ENCODE measurements at places on chromosomes 3 and 15. TPM values are rescaled to one million over a fixed set of nuclear protein-coding genes. Genes with fewer than 3 reads are reported as not detected.
A peak's percentile ranks its signal among the peaks of the same experiment; 100 is the strongest.

DNA sequence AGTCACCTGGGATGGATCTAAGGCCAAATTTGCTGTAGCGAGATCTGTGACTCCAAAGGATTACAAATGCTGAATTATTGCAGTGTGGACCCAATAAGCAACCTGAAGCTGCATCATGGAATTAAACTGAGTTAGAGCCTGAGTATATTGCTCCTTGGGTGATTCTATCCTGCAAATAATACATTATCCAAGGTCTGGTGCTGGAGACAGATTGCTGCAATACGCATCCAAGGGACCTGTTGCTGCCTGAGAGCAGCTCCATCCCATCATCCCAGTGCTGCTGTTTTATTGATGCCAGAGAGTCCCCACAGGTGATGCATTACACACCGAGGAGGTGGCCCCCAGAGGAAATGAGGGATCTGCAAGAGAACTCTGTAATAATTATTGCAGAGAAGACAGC, 31.6 kb upstream of the PCSK6 start:
- H3K4me3 ChIP-seq: no peak overlapping the region
- no peak overlapping the region for H3K27ac ChIP-seq
- no peaks in the 10 kb centered on the region for H3K4me1 ChIP-seq
- H3K27me3 ChIP-seq: no peaks in the 10 kb centered on the region
- no peak for DNase-seq

- peaks cover 13% of the 10 kb centered on the region for H3K4me1 ChIP-seq
- no peak overlapping the region for H3K27ac ChIP-seq
- DNase-seq: no peak
- no peak overlapping the region for H3K4me3 ChIP-seq
Measured at GRCh38 chr3:188051801-188052168, 102.2 kb upstream of the LPP start.

Gene RHCG
- not detected for total RNA-seq

GRCh38 chr3:108150200-108150599, 59.4 kb upstream of the CD47 start:
- H3K27me3 ChIP-seq: no peaks in the 10 kb centered on the region
- no peak for DNase-seq
- H3K27ac ChIP-seq: no peak overlapping the region
- H3K36me3 ChIP-seq: no peaks in the 10 kb centered on the region
- no peaks in the 10 kb centered on the region for H3K4me1 ChIP-seq

Gene MINDY2
- 16.3 TPM for total RNA-seq

DNA sequence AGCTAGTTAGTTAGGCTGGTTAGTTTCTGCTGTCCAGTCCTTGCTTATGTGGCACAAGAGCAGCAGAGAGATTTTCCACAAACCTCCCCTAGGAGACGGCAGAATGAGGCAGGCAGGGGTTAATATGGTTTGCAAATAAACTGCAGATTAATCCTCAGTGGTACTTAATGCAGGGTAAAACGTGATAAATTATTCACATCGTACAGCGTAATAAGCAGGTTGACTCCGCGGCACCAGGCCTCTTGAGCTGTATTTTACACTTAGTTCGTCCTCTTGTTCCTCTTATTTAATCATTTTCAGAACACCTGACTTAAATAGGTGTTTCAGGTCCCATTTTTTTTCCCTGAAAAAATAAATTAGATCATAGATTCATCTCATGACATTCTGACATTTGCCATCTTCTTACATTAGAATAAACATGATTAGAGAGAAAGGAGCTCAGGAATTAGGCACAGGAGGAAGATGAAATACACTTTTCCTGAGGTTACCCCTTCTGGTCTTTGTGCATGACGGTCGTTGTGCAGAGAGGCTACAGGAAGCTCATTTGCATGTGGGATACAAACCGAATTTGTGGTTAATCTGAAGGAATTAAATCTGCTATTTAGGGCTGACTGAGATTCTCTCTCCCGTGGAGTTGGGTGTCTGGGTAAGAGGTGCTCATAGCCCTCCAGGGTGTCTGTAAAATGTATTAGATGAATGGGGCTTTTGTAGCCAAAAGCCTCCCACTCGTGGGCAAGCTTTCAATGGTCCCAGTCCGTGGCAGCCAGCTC, 27.1 kb upstream of the VPS8 start:
- H3K4me1 ChIP-seq: peaks cover 24% of the 10 kb centered on the region
- no peak overlapping the region for H3K4me3 ChIP-seq
- H3K36me3 ChIP-seq: no peaks in the 10 kb centered on the region
- H3K27me3 ChIP-seq: no peaks in the 10 kb centered on the region
- H3K27ac ChIP-seq: no peak overlapping the region
- no peak for DNase-seq

GRCh38 chr15:78837543-78837942, 26.3 kb upstream of the ADAMTS7 start:
- H3K27ac ChIP-seq: no peak overlapping the region
- DNase-seq: no peak
- H3K36me3 ChIP-seq: no peaks in the 10 kb centered on the region
- H3K4me1 ChIP-seq: no peaks in the 10 kb centered on the region
- peaks cover 6% of the 10 kb centered on the region for H3K27me3 ChIP-seq

Gene CYP8B1
- not detected for total RNA-seq

Gene CCDC80
- not detected for total RNA-seq

- H3K27me3 ChIP-seq: no peaks in the 10 kb centered on the region
- DNase-seq: no peak
- H3K4me3 ChIP-seq: no peak overlapping the region
- H3K27ac ChIP-seq: no peak overlapping the region
Measured at GRCh38 chr3:175585898-175586297, 726.8 kb downstream of the NAALADL2 start.

DNA sequence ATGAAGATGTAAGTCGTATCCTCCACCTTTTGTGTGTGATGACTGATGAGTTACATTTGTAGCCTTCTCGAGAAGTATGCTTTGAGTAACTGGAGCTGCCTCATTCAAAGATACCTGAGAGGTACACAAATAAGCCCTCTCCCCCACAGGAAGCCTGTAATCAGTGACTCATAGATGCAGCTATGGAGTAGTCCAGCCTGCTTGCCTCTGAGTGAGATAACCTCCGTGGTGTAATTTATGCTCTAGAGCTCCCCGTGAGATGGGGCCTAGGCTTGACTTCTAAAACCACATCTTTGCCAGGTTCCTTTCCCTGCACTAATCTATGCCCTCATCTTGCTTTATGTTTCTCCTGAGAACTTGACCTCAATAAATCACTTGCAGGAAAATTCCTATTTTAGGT, 291.7 kb downstream of the SUCLG2 start:
- no peak overlapping the region for H3K27ac ChIP-seq
- no peaks in the 10 kb centered on the region for H3K36me3 ChIP-seq
- H3K4me1 ChIP-seq: peaks cover 2% of the 10 kb centered on the region

- DNase-seq: no peak
- H3K27ac ChIP-seq: no peak overlapping the region
- peaks cover 13% of the 10 kb centered on the region for H3K27me3 ChIP-seq
- H3K4me3 ChIP-seq: no peak overlapping the region
Measured at GRCh38 chr3:10925436-10926255, 66.9 kb upstream of the SLC6A1 start.

GRCh38 chr15:69298697-69299441, at the start of gene PAQR5:
Gene PAQR5 (plus strand): TSS chr15:69298912. CDS start chr15:69360081, 61,169 bp downstream.
- peaks cover 8% of the 10 kb centered on the region for H3K4me1 ChIP-seq
- DNase-seq: no peak
- H3K36me3 ChIP-seq: no peaks in the 10 kb centered on the region

DNA sequence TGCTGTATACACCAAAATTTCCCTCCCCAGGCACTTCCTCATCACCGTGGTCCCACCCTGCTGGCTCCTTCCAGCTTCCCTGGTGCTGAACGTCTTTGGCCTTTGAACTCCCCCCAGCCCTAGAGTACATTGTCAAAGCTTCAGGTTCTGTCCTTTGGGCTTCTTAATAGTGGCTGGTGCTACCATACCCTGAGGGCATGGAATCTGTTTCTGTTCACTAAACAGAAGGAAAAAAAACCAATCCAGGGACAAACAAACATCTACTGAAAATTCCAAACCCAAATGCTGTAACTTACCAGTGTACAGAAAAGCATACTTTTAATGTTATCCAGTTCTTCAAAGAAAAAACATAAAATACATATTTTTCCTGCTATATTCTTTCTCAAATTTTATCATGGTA, 148.7 kb downstream of the MYLK start:
- no peaks in the 10 kb centered on the region for H3K4me1 ChIP-seq
- peaks cover 12% of the 10 kb centered on the region for H3K27me3 ChIP-seq
- DNase-seq: no peak
- no peaks in the 10 kb centered on the region for H3K36me3 ChIP-seq

DNA sequence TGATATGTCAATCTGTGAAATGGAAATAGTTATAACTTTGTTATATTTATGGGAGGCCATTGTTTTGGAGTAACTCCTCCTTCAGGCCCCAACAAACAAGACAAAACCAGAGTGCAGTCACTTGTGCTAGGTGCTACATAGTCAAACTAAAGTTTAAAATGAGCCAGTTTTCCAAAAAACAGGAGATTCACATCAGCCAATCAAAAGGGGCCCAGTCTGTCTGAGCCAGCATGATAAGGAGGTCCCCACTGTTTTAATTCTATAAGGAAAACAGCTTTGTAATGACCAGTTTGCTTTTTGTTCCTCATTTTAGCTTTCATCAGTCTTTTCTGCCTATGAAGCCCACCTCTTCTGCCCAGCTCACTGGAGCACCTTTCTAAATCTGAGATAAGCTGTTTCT, 94.7 kb upstream of the SLC7A14 start:
- H3K4me3 ChIP-seq: no peak overlapping the region
- DNase-seq: no peak
- H3K36me3 ChIP-seq: no peaks in the 10 kb centered on the region
- no peaks in the 10 kb centered on the region for H3K4me1 ChIP-seq
- no peak overlapping the region for H3K27ac ChIP-seq

DNA sequence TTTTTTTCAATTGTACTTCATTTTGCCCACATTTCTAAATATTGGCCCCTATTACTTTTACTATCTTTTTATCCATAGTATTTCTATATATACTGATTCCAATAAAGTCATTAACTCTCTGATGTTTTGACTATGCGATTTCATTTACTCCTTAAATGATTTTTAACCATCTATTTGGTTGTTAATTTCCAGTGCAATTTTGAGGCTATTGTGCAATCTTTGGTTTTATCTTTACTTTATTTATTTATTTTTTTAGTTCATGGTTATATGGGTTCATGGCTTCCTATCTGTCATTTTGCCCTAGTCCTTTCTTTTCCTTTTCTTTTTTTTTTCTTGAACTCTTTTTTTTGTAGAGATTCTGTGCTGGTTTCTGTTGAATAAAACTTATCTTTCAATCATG, 1408.0 kb upstream of the GBE1 start:
- no peak for DNase-seq
- H3K4me3 ChIP-seq: no peak overlapping the region
- H3K27ac ChIP-seq: no peak overlapping the region
- no peaks in the 10 kb centered on the region for H3K4me1 ChIP-seq
- H3K27me3 ChIP-seq: no peaks in the 10 kb centered on the region

DNA sequence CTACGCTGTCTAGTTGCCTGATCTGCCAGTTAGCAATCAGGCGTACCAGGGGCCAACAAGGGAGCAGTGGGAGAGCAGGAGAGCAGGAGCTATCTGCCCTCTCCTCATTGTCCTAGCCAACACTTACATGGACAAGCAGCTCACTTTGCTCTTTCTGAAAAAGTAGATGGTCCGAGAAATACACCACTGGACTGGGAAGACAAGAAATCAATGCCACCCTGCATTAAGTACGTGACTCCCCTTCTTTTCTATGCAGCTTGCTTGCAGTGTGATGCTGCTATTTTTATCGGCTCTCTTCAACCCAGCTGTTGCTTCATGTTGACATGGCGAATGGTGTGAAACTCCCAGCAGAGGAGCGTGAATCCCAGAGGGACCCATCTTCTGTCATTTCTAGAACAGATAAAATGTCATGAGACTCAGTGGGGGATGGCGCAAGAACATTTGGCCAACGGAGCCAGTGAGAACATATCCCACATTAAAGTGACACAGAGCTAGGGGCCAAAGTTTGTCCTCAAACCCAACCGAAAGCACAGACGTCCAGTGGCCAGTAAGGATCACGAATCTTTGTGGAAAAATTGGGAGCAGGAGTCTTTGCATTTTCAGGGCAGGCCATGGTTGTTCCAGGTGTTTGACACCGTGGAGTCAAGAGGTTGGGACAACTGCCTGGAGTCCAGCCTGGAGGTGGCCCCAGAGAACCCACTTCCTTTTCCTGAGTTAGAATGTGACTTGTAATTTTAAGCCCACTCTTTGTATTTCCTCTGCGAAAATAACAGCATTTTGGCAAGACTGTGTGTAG, 53.7 kb upstream of the MEF2A start:
- DNase-seq: no peak
- no peaks in the 10 kb centered on the region for H3K36me3 ChIP-seq
- peaks cover 8% of the 10 kb centered on the region for H3K4me1 ChIP-seq

DNA sequence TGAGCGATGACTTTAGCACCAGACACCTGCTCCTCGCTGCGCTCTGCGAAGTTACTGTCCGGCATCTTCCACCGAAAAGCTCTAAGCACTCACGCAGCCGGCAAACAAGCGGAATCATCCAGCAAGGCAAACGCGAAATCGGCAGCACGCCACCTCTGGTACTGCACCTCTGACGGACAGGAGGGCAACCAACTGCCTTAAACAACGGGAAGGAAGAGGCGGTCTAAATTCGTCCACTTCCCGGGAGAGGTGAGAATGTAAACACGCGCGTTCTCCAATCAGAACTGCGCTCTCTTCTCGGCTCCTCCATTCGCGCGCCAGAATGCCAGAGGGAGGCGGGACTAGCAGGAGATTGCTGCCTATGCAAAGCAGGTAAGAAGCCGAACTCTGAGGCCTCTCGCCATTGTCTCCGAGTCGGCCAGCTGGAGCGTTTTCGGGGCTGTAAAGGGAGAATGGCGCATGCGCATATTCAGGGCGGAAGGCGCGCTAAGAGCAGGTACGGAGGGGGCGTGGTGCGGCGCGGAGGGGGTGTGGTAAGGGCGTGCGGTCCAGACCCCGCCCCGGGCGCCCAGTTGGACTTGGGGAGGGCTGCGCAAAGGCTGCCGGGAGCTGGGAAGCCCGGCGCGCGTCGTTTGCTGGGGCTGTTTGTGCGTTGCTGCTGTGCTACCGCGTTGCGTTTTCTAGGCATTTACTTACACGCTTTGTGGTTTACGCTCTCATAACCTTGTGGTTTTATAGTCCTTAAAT, at the start of the genes BTD and HACL1:
TSS of gene BTD (plus strand) at position 347 of the 747 bp plus-strand sequence. CDS start 33,695 bp downstream, outside the sequence.
TSS of gene HACL1 (minus strand) at position 171 of the 747 bp plus-strand sequence. CDS start at position 65, 106 bp downstream.
- H3K4me3 ChIP-seq: peak within 1 kb of the TSS; percentile 98
- peak; percentile 99 for DNase-seq
- H3K36me3 ChIP-seq: no peaks in the 10 kb centered on the region

- no peaks in the 10 kb centered on the region for H3K4me1 ChIP-seq
- H3K27me3 ChIP-seq: peaks cover 8% of the 10 kb centered on the region
- H3K4me3 ChIP-seq: no peak overlapping the region
- H3K36me3 ChIP-seq: no peaks in the 10 kb centered on the region
- no peak for DNase-seq
- no peak overlapping the region for H3K27ac ChIP-seq
Measured at GRCh38 chr15:66214246-66214645, 39.3 kb downstream of the MEGF11 start.

Gene GOLGA6D
- 0.13 TPM for total RNA-seq

Measured in T-cell (primary cell).